ENCODE measurements at places on chromosomes 12 and 14. TPM values are rescaled to one million over a fixed set of nuclear protein-coding genes. Genes with fewer than 3 reads are reported as not detected.

ESR2 gene
- 0.41 TPM for total RNA-seq

MRPL42 gene
- 51.3 TPM for total RNA-seq

PMCH gene
- total RNA-seq, result not detected

RND1 gene
- total RNA-seq, result 2.4 TPM

PLD4 gene
- 0.39 TPM for total RNA-seq

OTOGL gene
- 0.61 TPM for total RNA-seq

TCL1B gene
- not detected for total RNA-seq

DNA sequence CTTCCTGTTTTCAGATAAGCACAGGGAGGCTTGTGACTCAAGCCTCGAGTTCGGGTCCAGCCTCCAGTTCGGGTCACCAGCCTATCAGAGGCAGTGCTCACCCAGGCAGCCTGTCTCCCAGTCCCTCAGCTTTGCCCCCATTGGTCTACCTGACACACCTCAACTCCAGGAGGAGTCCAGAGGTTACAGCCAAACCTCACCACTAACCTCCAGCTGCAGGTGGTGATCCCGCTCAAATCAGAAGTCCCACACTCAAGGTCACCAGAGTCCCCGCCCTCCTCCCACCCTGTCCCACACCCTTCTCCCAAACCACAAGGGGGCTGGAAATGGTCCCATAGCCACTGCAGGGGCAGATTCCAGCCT is 42.1 kb downstream of the KDM2B start:
- peak; percentile 72 for DNase-seq

- no peak for DNase-seq
These were observed 266.9 kb upstream of the ATP2B1 start for GRCh38 chr12:89975574-89975973.

- no peak for DNase-seq
These were observed 3.3 kb downstream of the LTB4R start for GRCh38 chr14:24314377-24315193.

DNA sequence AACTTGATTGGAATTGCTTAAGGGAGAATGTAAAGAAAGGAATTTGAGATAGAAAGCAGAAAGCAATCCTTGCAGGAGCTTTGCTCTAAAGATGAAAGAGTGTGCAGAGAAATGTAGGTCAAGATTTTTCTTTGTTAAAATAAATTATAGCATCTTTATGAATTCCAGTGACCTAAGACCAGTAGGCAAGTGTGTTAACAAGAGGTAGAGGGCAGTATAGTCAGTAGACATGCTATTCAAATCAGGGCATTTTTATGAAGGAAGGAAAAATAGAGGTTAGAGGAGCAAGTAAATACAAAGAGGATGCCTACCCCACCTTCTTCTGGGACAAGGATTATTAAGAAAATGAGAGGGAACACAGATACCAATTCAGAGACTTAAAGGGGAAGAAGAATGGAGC is 148.5 kb downstream of the PLCZ1 start:
- DNase-seq, result no peak

- DNase-seq, result no peak
These were observed 210.6 kb upstream of the RTL1 start for GRCh38 chr14:101113835-101114725.

DNA sequence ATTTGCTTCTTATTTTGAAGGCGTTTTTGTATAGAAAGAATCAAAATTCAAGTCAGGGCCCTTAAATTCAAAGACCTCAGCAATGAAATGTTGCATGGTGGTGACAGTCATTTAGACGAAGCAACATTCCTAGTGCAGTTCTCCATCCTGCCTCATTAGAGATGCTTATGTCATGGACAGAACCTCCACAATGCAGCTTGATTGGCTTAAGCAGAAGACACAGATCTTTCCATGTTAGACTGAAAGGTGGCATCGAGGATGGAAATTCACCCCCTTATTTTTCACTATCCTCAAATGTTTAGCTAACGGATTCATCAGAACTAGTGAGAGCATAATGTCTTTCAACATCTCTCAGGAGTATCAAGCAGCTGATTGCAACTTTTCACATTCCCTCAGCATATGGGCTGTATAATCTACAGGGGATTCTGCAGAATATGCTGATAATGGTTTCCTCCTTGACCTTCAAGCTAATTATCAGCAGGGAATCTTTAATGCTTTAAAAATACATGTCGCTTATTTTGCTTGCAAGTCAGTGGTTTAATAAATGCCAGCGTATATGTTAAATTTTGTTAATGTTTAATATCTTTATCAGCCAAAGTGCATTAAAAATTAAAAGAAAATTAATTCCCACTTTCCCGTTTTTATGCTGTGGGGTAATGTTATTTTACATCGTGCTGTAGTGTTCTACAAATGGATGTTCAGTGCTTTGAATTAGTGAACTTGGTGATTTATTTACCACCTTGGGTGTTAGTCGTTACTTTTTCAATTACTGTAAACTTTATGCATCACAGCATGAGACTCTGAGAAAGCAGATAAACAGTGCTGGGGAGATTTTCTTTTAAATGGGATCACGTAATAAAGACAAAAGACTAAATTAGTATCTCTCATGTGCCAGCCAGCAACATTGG is 12.8 kb upstream of the NRDE2 start:
- no peak for DNase-seq

- DNase-seq, result no peak
These were observed 27.7 kb downstream of the WNK1 start for GRCh38 chr12:779745-780734.

DNA sequence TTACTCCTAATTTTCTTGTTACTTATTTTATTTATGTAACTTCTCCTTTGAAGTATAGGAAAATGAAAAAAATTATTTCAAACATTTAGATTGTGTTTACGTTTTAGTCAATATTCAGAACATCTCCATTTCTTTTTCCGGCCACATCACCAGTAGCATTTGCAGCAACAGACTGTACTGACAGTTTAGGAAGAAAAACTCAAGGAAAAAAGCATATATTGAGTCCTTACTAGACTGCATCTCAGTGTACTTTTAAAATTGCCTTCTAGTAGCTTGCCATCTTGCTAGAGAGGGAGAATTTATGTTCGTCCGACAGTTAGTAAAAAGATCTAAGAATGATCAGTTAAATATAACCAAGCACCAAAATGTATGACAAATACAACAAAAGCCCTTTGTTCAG is 625.0 kb upstream of the MIS18BP1 start:
- DNase-seq, result no peak

DNA sequence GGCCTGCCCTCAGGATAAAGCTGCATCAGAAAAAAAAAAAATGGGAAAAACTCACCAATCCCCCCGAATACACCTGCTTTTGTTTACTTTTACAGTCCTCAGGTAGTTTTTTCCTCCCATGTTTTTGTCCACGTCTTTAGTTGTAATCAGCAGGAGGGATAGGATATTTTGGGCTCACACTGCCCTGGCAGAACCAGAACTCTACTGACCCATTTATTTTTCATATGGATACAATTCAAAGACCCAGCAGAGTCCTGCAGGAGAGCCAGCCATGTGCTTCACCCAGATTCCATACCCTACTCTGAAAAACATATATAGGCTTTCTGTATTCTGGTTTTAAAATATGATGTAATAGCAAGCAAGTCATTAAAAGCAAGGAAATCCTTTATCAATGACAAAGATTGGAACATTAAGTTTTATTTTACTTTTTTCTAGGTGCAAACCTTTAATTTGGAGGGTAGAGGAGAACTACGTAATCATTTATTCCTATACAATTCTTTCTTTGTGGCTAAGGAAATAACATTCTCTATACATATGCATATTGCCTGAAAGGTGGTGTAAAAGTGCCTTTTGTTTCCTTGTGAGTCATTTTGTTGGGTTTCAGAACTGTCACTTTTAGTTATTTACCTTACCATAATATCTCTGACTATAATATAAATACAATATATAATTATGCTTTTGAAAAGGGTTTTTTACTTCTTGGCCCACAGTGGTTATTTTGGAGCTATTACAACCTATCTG is 19.1 kb downstream of the DACT1 start:
- no peak for DNase-seq

DNA sequence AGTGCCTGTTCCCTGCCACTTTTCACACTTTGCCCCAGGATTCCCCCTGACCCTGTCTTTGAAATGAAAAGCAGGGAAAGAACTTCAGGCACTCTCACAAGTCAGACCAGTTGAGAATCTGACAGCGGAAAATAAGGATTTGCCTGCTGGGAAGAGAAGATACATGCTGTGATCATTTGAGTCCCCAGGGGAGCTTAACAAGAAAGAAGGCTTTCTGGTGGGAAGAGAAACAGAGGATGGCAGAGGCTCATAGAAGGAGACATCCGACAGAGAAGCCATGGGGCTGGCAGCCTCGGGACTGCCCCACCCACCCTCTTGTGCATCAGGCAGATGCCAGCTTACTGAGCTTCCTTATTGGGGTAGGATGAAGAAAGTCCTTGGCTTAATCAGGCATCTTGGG is 11.9 kb downstream of the TTC9 start:
- no peak for DNase-seq
